ENCODE measurements at places on chromosomes 5 and 9. TPM values are rescaled to one million over a fixed set of nuclear protein-coding genes. Genes with fewer than 3 reads are reported as not detected.

The MRPL41 gene
- 70.9 TPM for total RNA-seq

The BNC2 gene
- not detected for total RNA-seq

The PCDHGA3 gene
- 0.32 TPM for total RNA-seq

DNA sequence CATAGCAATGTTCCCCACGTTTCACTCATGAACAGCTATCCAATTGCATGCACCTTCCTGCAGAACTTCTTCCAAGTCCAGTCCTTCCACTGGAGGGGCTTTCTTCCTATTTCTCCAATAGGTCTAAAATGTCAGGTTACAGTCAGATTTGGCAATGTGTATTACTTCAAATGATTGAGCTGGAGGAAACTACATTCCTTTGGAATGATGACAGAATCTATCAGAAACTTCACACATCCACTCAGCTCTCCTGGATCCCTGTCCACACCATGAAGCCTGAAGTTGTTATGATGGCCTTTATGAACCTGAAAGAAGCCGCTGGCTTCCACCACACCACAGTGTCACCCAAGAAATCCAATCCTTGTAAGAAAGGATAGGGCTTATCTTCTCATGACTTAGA is 32.2 kb downstream of the FBXW2 start:
- no peak for DNase-seq
- H3K27me3 ChIP-seq: no peaks in the 10 kb centered on the region
- no peak overlapping the region for H3K4me3 ChIP-seq
- H3K36me3 ChIP-seq: peaks cover 12% of the 10 kb centered on the region

DNA sequence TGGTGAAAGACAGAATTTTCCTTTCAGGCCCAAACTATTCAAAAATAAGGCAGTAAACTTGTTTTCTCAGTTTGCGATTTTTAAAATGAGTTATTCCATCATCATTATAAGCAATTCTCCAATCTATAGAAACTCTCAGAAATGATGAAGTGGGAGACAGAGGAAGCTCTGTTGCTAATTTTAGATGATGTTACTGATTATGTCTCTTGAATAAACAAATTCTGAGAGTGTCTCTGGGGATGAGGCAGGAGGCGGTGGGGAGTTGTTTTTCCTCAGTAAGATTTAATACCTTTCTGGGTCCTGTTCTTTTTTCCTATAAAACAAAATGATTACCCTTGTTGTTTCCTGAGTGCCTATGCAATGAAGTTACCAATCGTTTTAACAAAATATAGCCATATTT is 43.9 kb upstream of the TEX48 start:
- H3K4me3 ChIP-seq: no peak overlapping the region
- H3K27me3 ChIP-seq: no peaks in the 10 kb centered on the region
- no peak overlapping the region for H3K27ac ChIP-seq

DNA sequence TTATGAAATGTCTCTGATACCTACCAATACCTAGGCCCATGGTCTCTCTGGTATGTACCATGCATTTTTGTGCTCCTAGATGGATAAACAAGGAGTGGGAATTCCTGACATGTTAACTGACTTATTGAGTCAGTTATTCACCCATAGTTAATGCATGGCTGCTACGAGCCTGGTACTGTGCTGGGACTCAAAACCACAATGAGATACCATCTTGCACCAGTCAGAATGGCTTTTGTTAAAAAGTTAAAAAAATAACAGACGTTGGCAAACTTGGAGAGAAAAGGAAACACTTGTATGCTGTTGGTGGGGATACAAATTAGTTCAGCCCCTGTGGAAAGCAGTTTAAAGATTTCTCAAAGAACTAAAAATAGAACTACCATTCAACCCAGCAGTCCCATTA is 293.8 kb downstream of the OSTF1 start:
- H3K4me3 ChIP-seq: no peak overlapping the region
- H3K27ac ChIP-seq: no peak overlapping the region
- DNase-seq: no peak
- H3K27me3 ChIP-seq: no peaks in the 10 kb centered on the region
- no peaks in the 10 kb centered on the region for H3K4me1 ChIP-seq

GRCh38 chr9:99561509-99561917 is 260.2 kb upstream of the NR4A3 start:
- no peaks in the 10 kb centered on the region for H3K4me1 ChIP-seq
- no peak overlapping the region for H3K4me3 ChIP-seq
- H3K36me3 ChIP-seq: no peaks in the 10 kb centered on the region
- peaks cover 6% of the 10 kb centered on the region for H3K27me3 ChIP-seq

The HAPLN1 gene
- not detected for total RNA-seq

GRCh38 chr9:113547501-113547900 is 84.0 kb downstream of the RGS3 start:
- H3K4me1 ChIP-seq: peaks cover 6% of the 10 kb centered on the region
- no peak overlapping the region for H3K4me3 ChIP-seq

- H3K27me3 ChIP-seq: peaks cover 11% of the 10 kb centered on the region
- DNase-seq: no peak
- H3K4me1 ChIP-seq: no peaks in the 10 kb centered on the region
Observed at GRCh38 chr9:21607576-21607975, 125.5 kb upstream of the IFNE start.

DNA sequence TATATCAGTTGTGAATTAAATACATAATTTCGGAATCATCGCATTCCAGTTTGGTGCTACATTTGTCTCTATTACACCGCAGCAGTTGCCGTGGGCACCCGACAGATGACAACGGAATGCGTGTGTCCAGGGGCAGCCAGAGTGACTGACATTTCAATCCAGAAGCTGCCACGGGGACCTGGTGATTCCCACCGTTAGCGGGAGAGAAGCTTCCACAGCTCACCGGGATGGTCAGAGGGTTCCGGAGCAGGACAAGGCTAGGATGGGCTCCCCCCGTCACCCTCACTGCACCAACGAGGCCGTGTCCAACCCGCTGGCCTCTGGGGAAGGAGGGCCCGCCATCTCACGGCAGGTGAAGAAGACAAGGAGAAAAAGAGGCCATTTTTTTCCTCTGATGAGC is 86.8 kb downstream of the GTF3C4 start:
- no peaks in the 10 kb centered on the region for H3K4me1 ChIP-seq
- no peak overlapping the region for H3K4me3 ChIP-seq
- peaks cover 4% of the 10 kb centered on the region for H3K27me3 ChIP-seq
- H3K27ac ChIP-seq: no peak overlapping the region

DNA sequence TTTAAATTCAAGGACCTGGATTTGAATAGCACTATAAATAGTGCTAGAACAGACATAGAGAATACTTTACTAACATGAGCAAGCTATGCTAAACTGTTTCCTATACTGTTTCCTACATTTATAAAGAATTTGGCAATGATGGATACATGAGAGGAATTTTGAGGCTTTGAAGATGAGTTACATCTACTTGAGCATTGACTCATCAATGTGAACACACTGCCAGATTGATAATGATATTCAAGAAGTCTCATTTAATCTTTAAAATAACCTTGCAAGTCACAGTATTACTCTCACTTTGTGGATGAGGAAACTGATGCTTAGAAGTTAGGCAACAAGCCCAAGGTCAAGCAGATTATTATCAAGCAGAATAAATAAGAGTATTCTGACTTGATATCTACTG is 281.9 kb downstream of the DNAH5 start:
- no peak for DNase-seq
- no peak overlapping the region for H3K27ac ChIP-seq
- H3K27me3 ChIP-seq: no peaks in the 10 kb centered on the region
- no peaks in the 10 kb centered on the region for H3K4me1 ChIP-seq
- no peak overlapping the region for H3K4me3 ChIP-seq

The TEX48 gene
- not detected for total RNA-seq

GRCh38 chr5:109529520-109529919 is 119.7 kb upstream of the PJA2 start:
- no peak for DNase-seq
- H3K4me1 ChIP-seq: no peaks in the 10 kb centered on the region
- no peaks in the 10 kb centered on the region for H3K27me3 ChIP-seq
- H3K27ac ChIP-seq: no peak overlapping the region
- H3K4me3 ChIP-seq: no peak overlapping the region

The C9orf152 gene
- not detected for total RNA-seq

The GLDC gene
- total RNA-seq: 0.71 TPM

- H3K27ac ChIP-seq: no peak overlapping the region
- H3K36me3 ChIP-seq: peaks cover 56% of the 10 kb centered on the region
- H3K4me3 ChIP-seq: no peak overlapping the region
Observed at GRCh38 chr5:1508659-1509290, 15.0 kb downstream of the LPCAT1 start.

DNA sequence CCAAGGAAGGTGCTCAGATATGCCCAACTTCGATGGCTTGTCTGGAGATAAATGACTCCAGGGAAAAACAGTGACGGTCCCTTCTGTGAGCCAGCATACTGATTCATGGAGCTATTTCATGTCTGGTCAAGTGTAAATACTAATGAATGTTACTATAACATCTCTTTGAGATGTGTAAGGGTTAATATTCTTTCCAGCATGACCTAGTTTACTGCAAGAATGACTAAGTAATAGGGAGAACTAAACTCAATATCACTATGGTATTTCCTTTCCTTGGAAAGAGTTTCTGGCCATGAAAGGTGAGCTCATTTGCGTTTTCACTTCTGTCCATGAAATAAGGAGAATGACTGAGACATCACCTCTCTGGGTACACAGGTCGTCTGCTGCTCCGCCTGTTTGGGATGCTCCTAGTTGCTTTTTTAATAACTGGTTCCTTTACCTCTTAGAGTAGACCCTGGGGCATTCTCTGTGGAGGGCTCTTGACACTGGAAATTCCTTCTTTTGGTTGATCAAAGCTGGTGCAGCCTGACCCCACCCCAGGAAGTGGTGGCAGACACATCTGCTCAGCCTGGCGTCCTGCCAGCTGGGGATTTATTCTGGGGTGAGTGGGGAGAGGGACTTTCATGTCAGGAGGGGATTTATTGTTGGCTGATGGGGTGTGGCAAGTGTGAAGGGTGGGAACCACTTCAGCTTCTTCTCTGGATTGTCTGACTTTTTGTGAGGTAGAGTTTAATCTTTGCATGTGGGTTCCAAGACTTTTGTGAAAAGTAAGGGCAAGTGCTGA is 250.0 kb upstream of the MPDZ start:
- no peaks in the 10 kb centered on the region for H3K27me3 ChIP-seq
- no peak overlapping the region for H3K27ac ChIP-seq
- no peak overlapping the region for H3K4me3 ChIP-seq
- H3K36me3 ChIP-seq: no peaks in the 10 kb centered on the region
- DNase-seq: no peak

DNA sequence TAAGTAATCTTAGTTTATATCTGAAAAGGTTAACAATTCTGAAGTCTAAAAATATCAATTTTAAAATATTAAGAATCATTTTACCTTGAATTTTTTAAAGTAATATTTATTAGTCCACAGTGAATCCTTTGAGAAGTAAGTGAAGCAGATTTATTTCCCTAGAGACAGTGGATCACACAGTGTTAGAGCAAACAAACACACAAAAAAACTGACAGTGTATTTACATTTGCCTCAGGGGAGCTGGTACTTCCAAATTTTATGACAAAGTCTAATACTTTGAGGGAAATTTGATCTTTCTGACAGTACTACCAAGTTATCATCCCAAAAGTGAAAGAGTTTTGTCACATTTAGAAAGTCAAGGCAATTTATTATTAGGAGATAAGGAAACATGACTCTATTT is 1750.6 kb upstream of the CDH9 start:
- DNase-seq: no peak
- no peak overlapping the region for H3K4me3 ChIP-seq
- no peaks in the 10 kb centered on the region for H3K36me3 ChIP-seq
- no peaks in the 10 kb centered on the region for H3K4me1 ChIP-seq
- H3K27me3 ChIP-seq: no peaks in the 10 kb centered on the region

DNA sequence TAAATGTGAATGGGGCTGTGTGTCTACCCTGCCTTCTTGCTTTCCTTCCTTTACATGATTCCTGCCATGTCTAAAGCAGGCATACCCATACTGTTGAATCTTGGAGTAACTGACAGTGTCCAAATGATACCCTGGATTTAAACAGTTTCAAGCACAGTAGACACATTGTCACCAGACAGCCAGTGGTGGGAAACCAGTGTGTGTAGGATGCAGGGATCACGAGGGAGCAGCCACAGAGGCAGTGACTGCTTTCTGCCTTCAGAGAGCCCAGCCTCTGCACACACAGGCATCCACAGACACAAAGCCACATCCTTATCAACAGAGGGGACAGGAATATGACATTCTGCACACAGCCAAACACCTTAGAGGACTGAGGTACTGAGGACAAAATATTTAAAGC is 184.2 kb upstream of the TBCA start:
- no peak overlapping the region for H3K27ac ChIP-seq
- no peak for DNase-seq
- H3K27me3 ChIP-seq: peaks cover 27% of the 10 kb centered on the region
- H3K4me3 ChIP-seq: no peak overlapping the region

The RAI14 gene
- 1.9 TPM for total RNA-seq

All from B cell (primary cell).